Activated T-cell treated with anti-CD3 and anti-CD28 coated beads for 48 hours (primary cell): ENCODE measurements at places on chromosomes 2 and 18.

DNA sequence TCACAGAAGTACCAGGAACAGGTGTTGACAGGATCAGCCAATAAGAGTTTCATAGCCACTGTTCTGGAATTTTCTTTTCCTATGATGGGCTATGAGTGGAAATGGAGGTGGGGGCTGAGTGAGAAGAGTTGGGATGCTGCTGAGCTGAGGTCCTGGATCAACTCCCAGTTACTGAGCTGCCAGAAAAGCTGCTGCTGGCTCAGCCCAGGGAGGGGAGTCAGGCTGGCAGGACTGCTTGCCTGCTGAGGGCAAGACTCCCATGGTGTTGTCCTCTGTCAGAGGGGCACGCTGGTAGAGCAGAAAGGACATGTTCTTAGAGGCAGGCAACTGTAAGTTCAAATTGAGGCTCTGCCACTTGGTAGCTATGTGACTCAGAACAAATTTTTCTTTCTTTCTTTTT lies 11.8 kb downstream of the TPGS2 start:
- DNase-seq: no peak

- DNase-seq: no peak
Observed at GRCh38 chr2:175035806-175036205, 30.6 kb upstream of the CHN1 start.

- no peak for DNase-seq
Observed at GRCh38 chr18:31610286-31611205, 18.9 kb downstream of the TTR start.

GRCh38 chr2:183059561-183059960 lies 19.0 kb upstream of the DUSP19 start:
- no peak for DNase-seq

- no peak for DNase-seq
Observed at GRCh38 chr2:231036131-231036530, 1.2 kb upstream of the C2orf72 start.

GRCh38 chr18:27164905-27165304 lies 20.2 kb downstream of the CHST9 start:
- no peak for DNase-seq
